ENCODE measurements at places on chromosomes 12 and 14.

- DNase-seq, result no peak
Observed at GRCh38 chr12:71536279-71536938, 96.8 kb downstream of the LGR5 start.

DNA sequence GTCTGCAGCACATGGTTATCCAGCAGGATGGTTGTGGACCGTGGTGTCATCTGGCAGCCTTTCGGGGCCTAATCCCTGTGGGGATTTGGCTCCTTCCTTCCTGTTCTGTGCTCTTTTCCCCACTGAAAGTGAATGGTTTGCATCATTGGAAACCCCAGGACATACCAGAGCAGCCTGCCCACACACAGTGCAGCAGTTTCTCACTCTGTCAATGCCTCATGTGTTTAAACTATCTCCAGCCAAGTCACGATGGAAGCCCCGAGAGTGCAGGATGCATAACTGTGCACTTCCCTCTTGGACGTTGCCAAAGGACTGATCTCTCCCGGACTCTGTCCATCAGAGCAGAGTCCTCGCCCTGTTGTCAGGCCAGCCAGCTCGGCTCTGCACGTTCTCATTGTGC is 29.0 kb upstream of the AMN start:
- DNase-seq, result no peak

GRCh38 chr12:96044943-96045290 is 9.5 kb upstream of the LTA4H start:
- no peak for DNase-seq

GRCh38 chr14:60133487-60133886 is 31.7 kb downstream of the DHRS7 start:
- no peak for DNase-seq

- DNase-seq, result no peak
Observed at GRCh38 chr14:64734990-64735389, 30.8 kb downstream of the PLEKHG3 start.

DNA sequence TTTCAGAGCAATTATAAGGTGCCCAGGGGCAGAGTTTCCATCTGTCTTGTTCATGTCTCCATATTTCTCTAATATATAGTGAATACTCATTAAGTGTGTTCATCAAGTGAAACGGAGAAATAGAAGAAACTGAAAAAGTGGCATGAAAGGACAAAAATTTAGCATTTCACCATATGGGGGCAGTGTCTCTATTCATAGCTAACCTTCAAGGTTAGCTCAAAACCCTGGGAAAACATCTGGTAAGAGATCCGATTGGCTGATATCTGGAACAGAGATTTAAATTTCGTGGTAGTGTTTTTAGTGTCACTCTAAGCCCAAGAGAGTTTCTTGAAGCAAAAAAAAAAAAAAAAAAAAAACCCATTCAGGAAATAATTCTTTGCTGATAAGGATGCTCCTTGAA is 367.5 kb downstream of the DAD1 start:
- DNase-seq, result no peak

GRCh38 chr12:66239295-66239694 is 50.3 kb downstream of the IRAK3 start:
- no peak for DNase-seq

DNA sequence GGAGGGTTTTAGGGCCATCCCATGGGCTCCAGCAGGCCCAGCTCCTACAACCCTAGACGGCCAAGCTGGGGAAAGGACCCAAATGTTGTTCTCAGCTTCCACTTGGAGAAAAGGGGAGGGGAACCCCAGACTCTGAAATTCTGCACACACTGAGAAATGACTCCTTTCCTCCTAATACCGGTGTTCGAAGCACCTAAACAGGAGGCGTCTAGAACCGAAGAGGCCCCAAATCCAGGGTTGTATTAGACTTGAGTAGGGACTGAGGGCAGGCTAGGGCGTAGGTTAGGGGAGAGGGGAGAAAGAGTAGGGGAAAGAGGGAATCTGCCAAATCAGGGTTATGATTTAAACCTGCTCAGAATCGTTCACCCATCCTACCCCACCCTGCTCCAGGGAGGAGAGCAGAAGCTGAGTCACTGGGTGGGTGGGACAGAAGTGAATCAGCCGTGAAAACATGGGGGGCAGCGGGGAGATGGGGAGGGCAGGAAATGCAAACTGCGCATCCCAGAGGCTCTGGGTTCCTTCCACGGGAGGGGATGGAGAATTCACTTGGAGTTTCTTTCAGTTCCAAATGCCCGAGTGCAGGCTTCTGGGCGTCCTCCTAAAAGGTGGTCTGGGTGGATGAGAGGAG is 1.0 kb downstream of the IGFBP6 start:
- no peak for DNase-seq

DNA sequence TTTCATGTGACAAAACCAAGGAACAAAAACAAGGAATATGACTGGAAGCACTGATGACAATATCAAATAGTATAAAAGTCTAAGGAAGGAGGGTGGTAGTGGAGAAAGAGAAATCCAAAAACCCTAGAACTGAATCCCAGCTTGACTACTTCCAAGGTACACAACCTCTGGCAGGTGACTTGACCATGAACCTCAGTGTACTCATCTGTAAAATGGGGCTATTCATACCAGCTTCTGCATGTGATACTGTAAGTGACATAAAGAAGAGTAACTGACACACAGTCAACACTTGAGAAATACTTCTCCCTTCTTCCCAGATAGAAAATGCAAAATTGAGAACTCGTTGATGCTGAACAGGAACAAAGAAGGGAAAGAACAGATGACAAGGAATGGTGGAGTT is 10.3 kb upstream of the DPF3 start:
- DNase-seq, result no peak

- no peak for DNase-seq
Observed at GRCh38 chr12:98370976-98371375, 144.4 kb upstream of the TMPO start.

GRCh38 chr14:31051023-31051422 is 24.8 kb upstream of the STRN3 start:
- no peak for DNase-seq

DNA sequence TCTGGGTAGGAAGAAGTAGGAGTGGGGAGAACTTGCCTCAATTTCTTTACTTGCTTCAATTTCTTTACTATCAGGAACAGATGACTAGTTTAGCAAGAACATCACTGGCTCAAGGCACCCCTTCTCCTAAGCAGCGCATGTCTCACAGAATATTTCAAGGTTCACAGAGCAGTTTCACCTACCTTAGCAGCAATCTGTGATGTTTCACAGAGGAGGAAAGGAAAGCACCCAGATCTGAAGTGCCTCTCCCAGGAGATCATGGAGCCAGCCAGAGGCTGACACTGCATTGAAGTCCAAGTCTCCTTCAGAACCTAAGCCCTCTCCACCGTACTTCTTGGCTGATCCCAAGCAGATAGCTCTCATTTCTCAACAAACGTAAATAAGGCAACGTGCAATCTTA is 118.7 kb upstream of the PCED1B start:
- DNase-seq, result no peak

- no peak for DNase-seq
Observed at GRCh38 chr14:68692216-68692615, 100.7 kb downstream of the ZFP36L1 start.

DNA sequence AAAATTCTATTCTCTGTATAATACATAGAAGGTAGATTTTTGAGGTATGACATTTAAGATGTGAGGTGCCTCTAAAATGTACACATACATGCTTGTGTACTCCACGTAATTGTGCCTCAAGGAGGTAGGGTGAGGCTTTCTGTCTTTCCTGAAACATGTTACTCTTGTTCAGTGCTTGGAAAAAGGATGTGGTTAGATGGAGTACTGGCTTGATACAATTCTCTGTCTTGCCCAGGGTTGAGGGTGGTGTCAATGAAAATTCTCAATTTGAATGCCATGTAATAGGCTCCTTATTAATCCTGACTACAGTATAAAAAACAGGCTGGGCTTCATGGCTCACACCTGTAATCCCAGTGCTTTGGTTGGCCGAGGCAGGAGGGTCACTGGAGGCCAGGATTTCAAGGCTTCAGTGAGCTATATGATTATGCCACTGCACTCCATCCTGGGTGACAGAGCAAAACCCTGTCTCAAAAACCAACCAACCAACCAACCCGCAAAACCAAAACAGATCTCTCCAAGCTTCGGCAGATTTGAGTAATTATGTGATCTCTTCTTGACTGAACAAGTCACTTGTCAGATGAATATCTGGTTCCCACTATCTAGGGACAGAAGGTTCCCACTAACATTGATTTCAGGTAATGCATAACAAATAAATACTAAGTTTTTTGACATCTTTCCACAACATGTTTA is 41.6 kb downstream of the RCOR1 start:
- no peak for DNase-seq

- no peak for DNase-seq
Observed at GRCh38 chr14:100149851-100150611, 9.4 kb downstream of the DEGS2 start.

DNA sequence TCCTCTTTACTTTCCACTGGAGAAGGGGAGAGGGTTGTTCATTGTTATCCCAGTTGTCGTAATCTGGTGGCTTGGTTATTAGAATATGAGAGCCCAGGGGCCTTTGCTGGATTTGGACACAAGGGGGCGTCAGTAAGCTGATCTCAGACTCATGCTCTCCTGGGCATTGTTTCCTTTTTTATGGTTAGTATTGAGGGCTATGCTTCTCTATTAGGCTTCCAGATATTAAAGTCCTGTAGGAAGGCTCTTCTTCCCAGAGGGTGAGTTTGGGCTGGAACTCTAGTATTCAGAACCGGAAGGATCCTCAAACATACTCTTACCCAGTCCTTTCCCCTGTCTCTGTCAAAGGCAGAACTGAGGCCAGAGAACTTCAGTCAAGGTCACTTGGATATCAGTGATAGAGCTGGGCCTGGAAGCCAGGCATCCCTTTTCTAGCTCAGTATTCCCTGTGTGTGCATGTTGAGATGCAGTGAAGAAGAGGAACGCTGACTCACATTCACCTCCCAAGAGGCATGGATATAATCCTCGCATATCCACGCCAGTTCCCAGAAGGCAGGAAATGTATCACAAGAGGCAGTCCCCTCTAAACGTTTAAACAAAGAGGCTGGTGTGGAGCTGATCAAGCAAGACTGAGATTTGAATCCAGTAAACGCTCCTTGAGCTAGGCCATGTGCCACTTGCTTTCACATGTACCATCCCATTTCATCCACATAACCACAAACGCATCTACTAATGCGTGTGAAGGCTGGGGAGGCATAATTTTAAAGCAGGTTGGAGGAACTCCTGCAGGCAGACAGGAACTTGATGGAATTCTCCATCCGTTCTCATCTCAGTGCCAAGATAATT is 41.6 kb downstream of the UBE3B start:
- peak; percentile 44 for DNase-seq

DNA sequence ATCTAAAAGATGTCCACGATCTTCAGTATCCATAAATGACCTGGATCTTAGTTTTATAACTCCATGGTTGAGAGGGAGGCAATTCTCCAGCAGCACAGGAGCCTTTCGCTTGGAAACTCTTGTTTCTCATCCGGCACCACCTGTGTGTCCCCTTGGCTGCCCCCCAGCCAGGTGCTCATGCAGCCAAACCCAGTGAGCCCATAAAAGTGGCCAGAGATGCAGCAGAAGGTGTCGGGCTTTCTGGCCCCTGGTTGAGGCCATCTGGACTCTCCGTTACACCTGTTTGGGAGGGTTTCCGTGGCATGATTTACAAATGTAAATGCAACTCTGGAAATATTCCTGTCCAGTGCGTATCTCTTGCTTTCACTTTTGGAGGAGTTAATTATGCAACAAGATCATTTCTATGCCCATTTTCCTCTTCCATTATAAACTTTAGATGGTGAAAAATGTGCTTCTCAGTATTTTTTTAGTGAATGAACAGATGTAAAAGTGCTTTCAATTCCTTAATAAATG is 291.1 kb downstream of the DIO2 start:
- no peak for DNase-seq

DNA sequence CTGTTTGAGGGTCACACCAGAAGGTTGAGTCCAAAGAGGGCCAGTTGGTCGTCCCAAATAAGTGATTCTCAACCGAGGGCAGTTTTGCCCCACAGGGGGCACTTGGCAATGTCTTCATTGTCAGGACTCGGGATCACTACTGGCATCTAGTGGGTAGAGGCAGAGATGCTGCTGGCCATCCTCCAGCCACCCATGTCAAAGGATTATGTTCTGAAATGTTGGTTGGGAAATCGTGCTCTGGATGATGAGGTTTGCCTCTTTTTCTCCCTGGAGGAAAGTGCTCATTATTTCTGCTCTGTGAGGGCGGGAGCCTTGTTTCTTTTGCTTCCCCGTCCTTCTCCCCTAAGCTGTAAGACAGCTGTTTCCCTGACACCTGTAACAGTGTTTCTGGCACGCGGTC is 3.6 kb downstream of the ZNF839 start:
- no peak for DNase-seq

DNA sequence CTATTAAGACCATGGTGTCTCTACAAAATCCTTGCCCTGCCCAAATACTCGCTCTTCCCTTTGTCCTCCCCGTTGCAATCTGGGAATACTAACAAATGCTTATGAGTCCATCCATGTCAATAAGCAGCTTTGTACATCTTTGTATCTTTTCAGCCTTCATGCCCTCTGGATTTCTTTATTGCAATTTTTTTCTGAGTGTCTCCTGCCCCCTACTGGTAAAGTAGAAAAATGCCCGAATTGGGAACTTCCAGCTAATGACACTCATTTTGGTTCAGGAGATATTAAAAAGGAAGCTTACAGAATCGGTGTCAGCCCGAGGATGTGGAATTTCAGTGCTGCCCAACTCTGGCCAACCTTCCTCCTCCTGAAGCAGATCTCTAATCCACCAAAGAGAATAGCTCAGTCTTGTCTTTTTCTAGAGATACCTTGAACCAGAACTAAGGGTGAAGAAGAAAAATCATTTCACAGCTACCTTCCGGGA is 46.0 kb downstream of the SH2B3 start:
- no peak for DNase-seq

DNA sequence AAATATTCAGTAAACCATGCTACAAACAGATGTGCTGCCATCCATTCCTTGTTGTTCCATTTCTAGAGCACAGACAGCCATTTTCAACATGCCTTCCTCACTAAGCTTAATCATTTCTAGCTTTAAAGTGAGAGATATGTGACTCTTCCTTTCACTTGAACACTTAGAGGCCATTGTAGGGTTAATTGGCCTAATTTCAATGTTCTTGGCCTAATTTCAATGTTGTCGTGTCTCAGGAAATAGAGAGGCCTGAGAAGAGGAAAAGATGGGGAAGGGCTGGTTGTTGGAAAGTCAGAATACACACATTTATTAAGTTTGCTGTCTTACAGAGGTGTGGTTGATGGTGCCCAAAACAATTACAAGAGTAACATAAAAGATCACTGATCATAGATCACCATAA is 435.1 kb downstream of the ZFP36L1 start:
- no peak for DNase-seq

GRCh38 chr14:68756000-68756481 is 36.8 kb downstream of the ZFP36L1 start:
- DNase-seq, result no peak

DNA sequence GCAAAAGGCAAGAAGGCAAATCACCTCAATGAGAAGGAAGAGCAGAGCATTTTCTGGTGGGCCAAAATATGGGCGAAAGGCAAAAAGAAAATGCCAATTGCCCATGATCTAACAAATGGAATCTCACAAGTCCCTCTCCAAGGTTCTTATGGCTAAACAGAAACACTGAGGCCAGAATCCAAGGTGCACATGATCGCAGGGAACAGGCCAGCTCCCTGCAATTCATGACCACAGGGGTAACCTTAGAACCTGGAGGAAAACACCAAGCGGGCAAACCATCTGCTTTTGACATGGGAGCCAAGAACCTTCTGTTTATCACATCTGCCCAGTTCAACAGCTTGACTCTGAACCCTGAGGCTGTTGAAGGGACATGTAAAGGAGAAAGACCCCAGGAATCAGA is 60.0 kb downstream of the NT5DC3 start:
- no peak for DNase-seq

Measured in stimulated activated naive CD4-positive, alpha-beta T cell (primary cell).